ENCODE measurements at places on chromosomes 6 and 20.

DNA sequence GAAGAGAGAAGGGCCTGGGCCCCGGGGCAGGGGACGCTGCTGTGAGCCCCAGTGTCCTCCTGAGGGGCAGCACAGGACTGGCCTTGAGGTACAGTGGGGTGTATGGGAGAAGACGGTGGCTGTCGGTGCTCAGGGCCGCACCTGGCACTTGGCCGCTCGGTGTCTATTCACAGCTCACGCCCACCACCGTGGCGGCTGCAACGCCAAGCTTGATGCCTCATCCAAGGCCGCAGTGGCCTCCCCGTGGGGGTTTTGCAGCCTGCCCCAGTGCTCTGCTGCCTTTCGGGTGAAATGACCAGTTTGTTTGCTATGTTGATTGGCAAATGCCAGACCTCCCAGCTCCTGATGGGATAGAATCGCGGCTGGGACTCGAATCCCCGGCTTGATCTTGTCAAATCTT lies 79.5 kb upstream of the SLCO4A1 start:
- DNase-seq, result no peak

DNA sequence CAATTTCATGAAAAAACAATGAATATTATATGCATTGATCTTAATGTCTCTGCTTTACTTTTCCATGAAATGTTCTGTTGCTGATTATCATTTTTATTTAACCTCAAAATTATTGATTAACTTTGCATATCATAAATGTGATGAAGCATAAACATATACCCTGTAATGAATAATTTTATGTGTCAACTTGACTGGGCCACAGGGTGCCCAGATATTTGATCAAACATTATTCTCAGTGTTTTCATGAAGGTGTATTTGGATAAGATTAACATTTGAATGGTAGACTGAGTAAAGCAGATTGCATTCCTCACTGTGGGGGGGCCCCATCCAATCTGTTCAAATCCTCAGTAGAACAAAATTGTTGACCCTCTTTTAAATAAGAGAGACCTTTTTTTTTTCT lies 265.2 kb downstream of the CENPW start:
- DNase-seq, result no peak

- no peak for DNase-seq
These were observed 49.5 kb upstream of the CCN6 start for GRCh38 chr6:112004201-112005012.

GRCh38 chr20:41632896-41633295 lies 14.7 kb upstream of the CHD6 start:
- DNase-seq, result no peak

DNA sequence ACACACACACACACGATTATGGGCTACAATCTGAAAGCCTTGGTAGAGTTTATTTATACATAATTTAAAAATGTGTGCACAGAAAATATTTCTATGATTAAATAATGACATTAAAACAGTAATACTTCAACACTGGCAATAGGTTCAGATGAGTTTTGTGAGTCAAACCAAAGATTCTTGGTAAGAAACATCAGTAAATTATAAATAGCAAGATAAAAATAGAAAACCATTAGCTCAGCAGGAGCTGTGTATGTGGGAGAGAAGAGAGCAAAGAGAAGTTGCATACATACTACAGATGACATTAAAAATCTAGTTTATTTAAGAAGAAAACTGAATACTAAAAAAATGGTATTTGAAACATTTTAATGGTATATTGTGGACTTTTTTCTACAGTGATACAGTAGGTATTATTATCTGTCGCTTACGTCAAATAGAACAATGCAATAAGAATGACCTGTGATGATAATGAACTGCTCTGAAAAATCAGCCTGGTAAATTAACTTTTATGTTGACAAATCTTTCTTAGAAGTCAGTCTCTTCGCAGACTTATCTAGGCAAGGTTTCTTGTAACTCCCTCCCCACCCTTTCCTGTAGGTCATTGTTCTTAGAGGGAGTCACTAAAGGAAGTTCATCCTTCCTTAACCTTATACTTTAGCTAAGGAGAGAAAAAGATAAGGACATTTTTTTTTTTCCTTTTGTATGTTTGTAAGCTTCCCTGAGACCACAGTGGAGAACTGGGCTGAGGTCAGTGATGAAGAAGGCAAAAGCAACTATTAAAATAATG lies 149.3 kb downstream of the GJA1 start:
- DNase-seq, result no peak

GRCh38 chr20:63008541-63009044 lies 1.8 kb upstream of the BHLHE23 start:
- no peak for DNase-seq

GRCh38 chr6:41604006-41604405 lies 34.3 kb upstream of the MDFI start:
- no peak for DNase-seq

- no peak for DNase-seq
These were observed 60.5 kb downstream of the EDN1 start for GRCh38 chr6:12350644-12351170.
